Keratinocyte (primary cell): ENCODE measurements at places on chromosomes 12 and 14.

GRCh38 chr12:48750215-48750614 lies 33.7 kb upstream of the CCNT1 start:
- no peak overlapping the region for H3K27ac ChIP-seq
- H3K36me3 ChIP-seq = no peaks in the 10 kb centered on the region
- H3K4me1 ChIP-seq = peaks cover 5% of the 10 kb centered on the region

DNA sequence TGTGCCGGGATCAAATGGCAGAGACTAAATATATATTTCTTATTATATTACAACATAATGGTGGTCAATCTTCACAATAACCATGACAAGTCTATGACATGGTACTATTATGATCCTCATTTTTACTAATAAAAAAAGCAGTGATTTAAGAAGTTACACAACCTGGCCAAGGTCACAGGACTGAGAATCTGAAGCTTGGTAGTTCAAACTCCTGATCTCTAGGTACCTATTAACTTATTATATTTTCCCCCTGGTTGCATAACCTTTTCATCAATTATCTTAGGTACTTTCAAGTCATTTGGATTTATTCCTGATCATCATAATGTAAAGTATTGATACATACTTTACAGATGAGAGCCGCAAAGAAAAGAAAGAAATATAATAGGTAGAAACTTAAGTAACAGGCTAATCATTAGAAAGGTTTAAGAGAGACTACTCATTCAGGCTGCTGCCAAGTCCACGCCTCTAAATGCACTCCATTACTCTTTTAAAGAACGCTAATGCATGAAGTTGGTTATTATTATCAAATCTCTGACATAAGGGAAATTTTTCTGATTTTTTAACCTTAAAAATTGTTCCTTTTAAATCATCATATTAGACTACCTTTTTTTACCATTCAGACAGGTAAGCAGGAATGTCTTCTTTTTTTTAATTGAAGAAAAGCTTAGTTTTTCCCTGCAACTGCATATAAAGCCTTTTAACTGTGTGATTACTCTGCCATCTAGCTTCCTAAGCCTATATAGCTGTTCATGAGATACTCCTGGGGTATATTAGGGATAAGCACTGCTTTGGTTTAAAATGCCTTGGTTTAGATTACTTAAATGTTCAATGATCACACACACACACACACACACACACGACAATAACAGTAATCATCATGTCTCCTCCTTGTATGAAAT lies 35.6 kb downstream of the RPS29 start:
- no peak for DNase-seq
- peaks cover 4% of the 10 kb centered on the region for H3K4me1 ChIP-seq
- H3K36me3 ChIP-seq = no peaks in the 10 kb centered on the region
- no peak overlapping the region for H3K4me3 ChIP-seq
- no peaks in the 10 kb centered on the region for H3K27me3 ChIP-seq
- no peak overlapping the region for H3K27ac ChIP-seq

GRCh38 chr12:94561943-94562411 lies 88.4 kb downstream of the TMCC3 start:
- H3K27me3 ChIP-seq = no peaks in the 10 kb centered on the region
- H3K4me1 ChIP-seq = peaks cover 24% of the 10 kb centered on the region
- H3K4me3 ChIP-seq = no peak overlapping the region
- H3K27ac ChIP-seq = peak overlapping the region; percentile 84
- DNase-seq = peak; percentile 32

GRCh38 chr14:36515896-36516718 lies 3.9 kb downstream of the NKX2-1 start:
- no peaks in the 10 kb centered on the region for H3K36me3 ChIP-seq
- no peak overlapping the region for H3K27ac ChIP-seq
- H3K4me3 ChIP-seq = no peak overlapping the region
- peaks cover 95% of the 10 kb centered on the region for H3K27me3 ChIP-seq
- no peak for DNase-seq

DNA sequence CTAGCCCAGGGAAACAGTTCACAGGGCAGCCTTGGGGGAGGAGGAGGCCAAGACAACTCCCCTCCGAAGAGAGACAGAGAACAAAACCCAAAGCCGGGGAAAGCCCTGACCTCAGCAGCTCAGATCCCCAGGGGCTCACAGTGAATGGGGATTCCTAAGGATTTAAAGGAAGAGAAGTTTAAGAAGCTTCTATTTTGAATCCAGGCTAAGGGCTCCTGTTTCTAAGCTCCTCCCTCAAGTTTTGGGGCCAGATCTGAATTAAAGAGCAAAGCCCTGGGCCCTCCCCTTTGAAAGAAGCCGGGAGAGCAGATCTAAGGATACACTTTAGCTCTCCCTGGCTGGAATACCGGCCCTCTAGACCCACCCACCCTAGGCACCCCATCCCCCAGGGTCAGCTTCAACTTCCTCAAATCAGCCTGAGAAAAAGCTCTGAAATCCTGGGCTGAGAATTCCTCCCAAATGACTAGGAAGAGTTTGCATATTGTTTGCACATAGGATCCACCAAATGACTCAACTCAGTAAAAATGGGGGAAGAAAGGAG lies 3.9 kb downstream of the KDM2B start:
- DNase-seq = no peak
- H3K36me3 ChIP-seq = peaks cover 8% of the 10 kb centered on the region
- H3K27me3 ChIP-seq = no peaks in the 10 kb centered on the region
- H3K27ac ChIP-seq = peak overlapping the region; percentile 96
- H3K4me1 ChIP-seq = peaks cover 52% of the 10 kb centered on the region

GRCh38 chr12:95848575-95849388 lies 10.0 kb upstream of the SNRPF start:
- no peaks in the 10 kb centered on the region for H3K36me3 ChIP-seq
- H3K4me1 ChIP-seq = no peaks in the 10 kb centered on the region
- DNase-seq = no peak

- H3K36me3 ChIP-seq = peaks cover 3% of the 10 kb centered on the region
- DNase-seq = no peak
- no peak overlapping the region for H3K4me3 ChIP-seq
- no peak overlapping the region for H3K27ac ChIP-seq
These were observed 32.6 kb downstream of the PAPLN start for GRCh38 chr14:73269729-73270531.

DNA sequence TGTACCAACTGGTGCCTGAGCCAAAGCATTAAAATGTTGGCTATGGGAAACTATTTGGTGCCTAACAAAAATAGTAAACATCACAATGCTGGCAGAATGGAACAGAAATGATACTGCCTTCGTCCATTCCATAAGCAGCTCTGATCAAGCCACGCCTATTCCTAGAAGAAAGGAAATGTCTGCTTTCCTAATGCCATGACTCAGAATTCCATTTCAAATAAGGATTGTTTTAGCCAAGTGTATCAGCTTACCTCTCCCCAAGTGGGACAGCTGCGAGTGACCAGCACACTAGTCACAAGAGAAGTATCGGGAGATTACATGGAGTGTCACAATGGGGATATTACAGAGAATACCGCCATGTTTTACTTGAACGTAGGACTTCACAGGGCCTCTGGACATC lies 38.7 kb downstream of the GLT8D2 start:
- DNase-seq = no peak
- H3K4me1 ChIP-seq = peaks cover 16% of the 10 kb centered on the region
- H3K27me3 ChIP-seq = no peaks in the 10 kb centered on the region
- no peaks in the 10 kb centered on the region for H3K36me3 ChIP-seq

- no peak overlapping the region for H3K27ac ChIP-seq
- DNase-seq = no peak
- peaks cover 3% of the 10 kb centered on the region for H3K27me3 ChIP-seq
- H3K36me3 ChIP-seq = no peaks in the 10 kb centered on the region
These were observed 307.2 kb downstream of the CACNA1C start for GRCh38 chr12:2359725-2360629.

DNA sequence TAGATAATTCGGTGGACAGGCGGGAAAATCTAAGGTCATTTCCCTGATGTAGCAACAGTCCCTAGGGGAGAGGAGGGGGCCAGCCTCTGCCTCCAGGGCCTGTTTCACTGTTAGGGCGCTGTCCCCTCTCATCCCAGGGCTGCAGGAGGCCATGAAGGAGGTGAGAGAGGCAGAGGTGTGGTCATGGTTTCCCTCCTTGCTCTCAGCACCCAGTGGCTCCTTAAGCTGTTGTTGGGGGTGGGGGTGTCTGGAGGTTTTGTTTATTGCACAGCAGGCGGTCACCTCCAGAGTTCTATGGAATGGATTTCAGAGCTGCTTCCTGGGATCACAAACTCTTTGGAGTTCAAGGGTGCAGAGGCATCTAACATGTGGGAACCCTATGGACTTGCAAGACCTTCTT lies 212.5 kb upstream of the RTL1 start:
- no peak for DNase-seq
- H3K4me3 ChIP-seq = no peak overlapping the region
- no peak overlapping the region for H3K27ac ChIP-seq
- H3K4me1 ChIP-seq = no peaks in the 10 kb centered on the region
- no peaks in the 10 kb centered on the region for H3K36me3 ChIP-seq

GRCh38 chr14:64467101-64467500 lies 1.8 kb downstream of the AKAP5 start:
- H3K4me3 ChIP-seq = no peak overlapping the region
- DNase-seq = no peak
- peaks cover 13% of the 10 kb centered on the region for H3K4me1 ChIP-seq
